ENCODE measurements at places on chromosomes 5 and 9.

DNA sequence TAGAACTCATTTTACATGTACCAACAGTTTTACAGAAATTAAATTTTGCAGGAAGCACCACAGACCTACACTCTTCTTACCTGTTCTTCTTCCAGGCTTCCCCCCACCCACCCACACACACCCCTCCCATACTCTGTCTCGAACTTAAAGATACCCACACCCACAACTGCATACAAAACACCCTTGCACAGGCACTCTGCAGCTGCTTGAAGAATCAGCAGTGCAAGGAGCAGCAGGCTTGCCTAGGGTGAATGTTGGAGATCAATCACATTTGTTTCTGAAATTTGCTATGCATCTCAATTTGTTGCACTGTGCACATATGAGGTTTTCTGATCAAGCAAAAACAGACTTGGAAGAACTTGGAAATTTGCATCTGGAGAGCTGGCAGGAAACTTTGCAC is 77.5 kb upstream of the TGFBR1 start:
- no peak for DNase-seq

- DNase-seq: no peak
Observed at GRCh38 chr5:83817591-83817990, 96.9 kb upstream of the HAPLN1 start.

DNA sequence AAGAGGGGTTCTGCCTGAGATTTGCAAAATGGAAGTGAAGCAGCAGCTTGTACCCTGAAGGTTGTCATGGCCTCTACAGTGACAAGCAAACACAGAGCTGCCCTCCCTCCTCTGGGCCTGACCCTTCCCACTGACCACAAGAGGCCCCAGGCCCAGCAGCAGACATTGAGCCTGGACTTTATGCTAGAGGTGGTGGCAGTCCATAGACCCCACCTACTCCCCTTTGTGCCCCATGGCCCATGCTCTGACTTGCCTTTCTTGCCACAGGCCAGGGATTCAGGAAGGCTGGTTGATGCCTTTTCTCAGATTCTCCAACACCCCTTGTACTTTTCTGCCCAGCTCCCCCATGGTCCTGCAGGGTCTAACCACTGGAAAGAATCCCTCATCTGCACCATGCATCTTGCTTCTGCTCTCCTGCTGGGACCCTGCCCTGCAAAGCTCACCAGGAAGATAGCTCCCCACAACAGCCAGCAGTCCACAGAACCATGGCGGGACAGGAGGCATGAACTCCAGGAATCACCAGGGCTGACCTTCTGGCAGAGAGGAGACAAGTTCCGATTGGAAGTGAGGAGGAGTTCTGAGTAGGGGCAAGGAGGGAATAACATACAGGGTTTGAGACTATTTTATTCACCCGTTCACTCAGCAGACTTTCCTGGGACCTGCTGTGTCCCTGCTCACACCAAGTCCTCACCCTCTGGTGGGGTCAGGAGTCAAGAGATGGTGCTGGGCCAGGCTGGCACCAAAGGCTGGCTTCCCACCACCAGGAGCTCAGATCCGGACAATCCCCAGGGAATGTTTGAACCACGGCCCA is 263.8 kb downstream of the SYK start:
- no peak for DNase-seq

- DNase-seq: no peak
Observed at GRCh38 chr5:100723229-100723628, 179.9 kb downstream of the ST8SIA4 start.

DNA sequence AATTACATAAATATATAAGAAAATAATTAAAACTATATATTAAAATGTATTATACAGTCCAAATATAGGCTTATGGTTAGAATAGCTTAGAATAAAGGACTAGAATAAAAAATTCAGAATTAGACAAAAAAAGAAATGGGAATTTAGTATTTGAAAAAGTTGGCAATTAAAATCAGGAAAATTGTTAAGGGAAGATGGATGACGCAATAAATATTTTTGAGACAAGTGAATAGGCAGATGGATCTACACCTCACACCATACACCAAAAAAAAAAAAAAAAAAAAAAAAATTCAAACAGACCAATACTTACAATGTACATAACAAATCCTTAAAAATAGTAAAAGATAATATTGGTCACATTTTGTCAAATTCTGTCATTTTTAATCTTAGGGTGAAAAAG is 200.7 kb downstream of the TMEM232 start:
- DNase-seq: no peak

DNA sequence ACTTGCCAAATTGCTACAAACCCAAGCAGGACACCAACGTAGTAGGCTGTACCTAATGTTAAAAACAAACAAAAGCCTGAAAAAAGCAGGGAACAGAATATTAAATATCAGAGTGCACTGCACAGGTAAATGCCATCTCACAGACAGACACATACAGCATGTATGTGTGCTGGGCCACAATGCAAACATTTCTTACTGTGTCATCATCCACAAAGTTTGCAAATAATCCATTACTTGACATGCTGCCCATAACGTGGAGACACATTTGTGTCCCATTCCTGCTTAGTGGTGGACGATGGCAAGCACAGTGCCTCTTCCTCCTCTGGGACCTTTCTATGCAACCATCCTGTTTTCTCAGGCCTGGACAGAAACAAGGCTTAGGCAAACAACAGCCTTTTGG is 44.7 kb downstream of the GOLM1 start:
- no peak for DNase-seq

All from stimulated activated CD4-positive, alpha-beta T cell treated with anti-CD3 and anti-CD28 coated beads, Interleukin-15, amount 100 ng/mL, for 48 hours (primary cell).